ENCODE measurements at places on chromosomes 5 and 9.

DNA sequence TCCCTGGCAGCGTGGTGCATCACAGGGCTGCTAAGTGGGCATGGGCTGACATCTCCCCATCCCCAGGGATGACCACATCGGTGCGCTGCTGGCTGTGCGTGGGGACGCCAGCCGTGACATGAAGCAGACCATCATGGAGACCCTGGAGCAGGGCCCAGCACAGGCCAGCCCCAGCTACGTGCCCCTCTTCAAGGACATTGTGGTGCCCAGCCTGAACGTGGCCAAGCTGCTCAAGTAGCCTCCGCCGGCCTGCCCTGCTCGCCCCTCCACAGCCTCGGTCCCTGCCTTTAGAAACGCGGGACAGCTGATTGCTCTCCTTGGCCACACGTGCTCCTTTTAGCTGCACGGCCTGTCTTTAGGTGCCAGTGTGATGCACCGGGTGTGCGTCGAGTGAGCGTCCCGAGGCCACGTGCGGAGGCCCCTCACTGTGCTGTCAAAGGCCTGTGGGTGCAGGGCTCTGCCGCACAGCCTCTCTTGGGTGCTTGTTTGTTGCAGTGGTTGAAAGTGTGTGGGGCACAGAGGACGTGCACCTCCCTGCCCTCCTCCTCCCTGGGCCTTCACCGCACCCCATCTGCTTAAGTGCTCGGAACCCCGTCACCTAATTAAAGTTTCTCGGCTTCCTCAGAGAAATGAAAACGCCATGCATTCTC, 23.8 kb downstream of the EXOC3 start:
- no peak for DNase-seq

DNA sequence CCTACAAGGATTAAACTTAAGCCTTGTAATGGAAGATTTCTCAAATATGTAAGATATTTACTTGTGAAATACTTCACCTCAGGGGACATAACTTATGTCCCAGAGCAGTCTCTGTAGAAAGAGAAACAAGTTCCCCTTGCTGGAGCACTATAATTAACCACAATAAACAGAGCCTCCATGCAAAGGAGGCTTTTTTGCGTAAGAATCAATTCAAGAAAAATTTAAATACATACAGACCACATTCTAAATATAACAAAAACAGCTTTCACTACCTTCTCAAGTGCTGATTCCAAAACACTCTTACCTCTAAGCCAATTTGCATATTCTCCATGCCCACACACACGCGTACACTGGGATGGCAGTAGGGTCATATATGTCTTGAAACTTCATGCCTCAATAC, 30.7 kb upstream of the CCNB1 start:
- no peak for DNase-seq

GRCh38 chr9:106119176-106119575, 424.8 kb downstream of the TMEM38B start:
- no peak for DNase-seq

- no peak for DNase-seq
Observed at GRCh38 chr9:69898714-69899209, 78.1 kb downstream of the CFAP95 start.

- DNase-seq: peak; percentile 66
Observed at GRCh38 chr5:78504704-78505677, 143.6 kb downstream of the LHFPL2 start.

- no peak for DNase-seq
Observed at GRCh38 chr9:129582855-129583254, 38.0 kb downstream of the C9orf50 start.

All from colonic mucosa (tissue), 4 donors.